H54 (cell line): ENCODE measurements at places on chromosomes 16 and 17.
A peak's percentile ranks its signal among the peaks of the same experiment; 100 is the strongest.

DNA sequence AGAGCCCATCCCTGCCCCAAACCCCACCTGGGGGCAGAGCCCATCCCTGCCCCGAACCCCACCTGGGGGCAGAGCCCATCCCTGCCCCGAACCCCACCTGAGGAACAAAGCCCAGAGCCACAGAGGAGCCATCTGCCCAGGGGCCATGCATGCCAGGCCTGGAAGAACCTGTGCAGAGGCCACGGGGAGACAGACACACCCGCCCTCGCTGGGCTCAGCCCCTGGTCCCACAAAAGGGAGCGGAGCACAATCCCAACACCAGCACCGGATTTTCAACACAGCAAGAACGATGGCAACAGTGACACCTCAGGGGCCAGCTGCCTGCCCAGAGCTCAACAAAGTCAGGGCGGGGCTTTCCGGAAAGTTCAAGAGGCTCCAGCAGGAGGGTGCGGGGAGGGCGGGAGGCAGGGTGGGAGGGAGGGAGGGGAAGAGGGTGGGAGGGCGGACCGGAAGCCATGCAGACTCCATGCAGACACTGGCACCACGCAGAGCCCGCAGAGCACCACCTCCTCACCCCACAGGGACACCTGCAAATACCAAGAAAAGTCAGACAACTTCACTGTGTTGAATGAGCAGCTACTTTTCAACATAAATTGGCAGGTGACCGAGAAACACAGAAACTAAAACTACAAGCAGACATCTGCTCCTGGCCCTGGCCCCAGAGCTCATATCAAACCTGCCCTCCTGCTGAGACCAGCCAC is 27.9 kb upstream of the C16orf95 start:
- DNase-seq = no peak

- no peak for DNase-seq
Measured at GRCh38 chr16:9054460-9054859, 37.0 kb upstream of the HAPSTR1 start.

GRCh38 chr16:87304951-87305350 is 12.2 kb downstream of the C16orf95 start:
- no peak for DNase-seq

- DNase-seq = no peak
Measured at GRCh38 chr16:48834576-48834975, 224.6 kb upstream of the N4BP1 start.

GRCh38 chr16:57128771-57129389 is 36.5 kb downstream of the CPNE2 start:
- DNase-seq = no peak

GRCh38 chr17:78342449-78343186 is 17.3 kb downstream of the SOCS3 start:
- peak; percentile 86 for DNase-seq

DNA sequence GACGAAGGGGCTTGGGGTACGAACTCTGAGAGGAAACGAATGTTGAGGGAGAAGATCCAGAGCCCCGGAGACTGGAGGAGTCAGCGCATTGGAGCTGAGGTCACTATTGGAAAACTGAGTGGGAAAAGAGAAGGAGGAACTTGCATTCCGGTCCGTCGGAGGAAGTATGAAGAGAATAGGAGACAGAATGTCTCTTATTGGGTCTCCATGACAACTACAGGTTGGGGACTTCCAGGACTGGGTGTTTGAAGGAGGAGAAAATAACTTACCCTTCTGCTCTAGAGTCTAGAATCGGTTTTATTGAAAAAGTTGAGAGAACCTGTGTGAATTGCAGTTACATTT is 537 bp downstream of the GOSR1 start:
- DNase-seq = no peak

GRCh38 chr16:82878466-82878865 is 251.7 kb downstream of the CDH13 start:
- DNase-seq = no peak

- no peak for DNase-seq
Measured at GRCh38 chr17:17837966-17838962, 1.5 kb upstream of the SREBF1 start.

- no peak for DNase-seq
Measured at GRCh38 chr16:17227278-17227677, 243.5 kb downstream of the XYLT1 start.

GRCh38 chr16:81552743-81553079 is 108.1 kb downstream of the CMIP start:
- DNase-seq = no peak

DNA sequence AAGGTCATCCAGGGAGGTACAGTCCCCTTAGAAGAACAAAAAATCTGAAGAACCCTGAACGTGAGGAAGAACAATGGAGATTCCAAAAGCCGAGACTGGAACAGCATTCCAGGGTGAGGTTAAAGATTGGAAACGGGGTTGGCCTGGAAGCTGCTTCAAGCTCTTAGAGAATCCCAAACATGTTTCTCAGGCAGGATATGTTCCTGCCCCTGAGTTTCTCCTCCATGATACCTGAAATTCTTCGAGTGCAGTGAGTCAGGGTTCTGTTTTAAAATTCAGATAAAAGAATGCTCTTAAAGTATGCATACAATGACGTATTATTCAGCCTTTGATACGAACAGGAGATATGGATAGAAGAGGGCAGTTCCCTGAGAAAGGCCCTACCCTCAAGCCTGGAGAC is 293.1 kb downstream of the HS3ST3B1 start:
- DNase-seq = no peak

GRCh38 chr17:77107506-77108433 is 33.0 kb upstream of the SEC14L1 start:
- no peak for DNase-seq

GRCh38 chr17:59897090-59897489 is 4.2 kb downstream of the RPS6KB1 start:
- DNase-seq = no peak

DNA sequence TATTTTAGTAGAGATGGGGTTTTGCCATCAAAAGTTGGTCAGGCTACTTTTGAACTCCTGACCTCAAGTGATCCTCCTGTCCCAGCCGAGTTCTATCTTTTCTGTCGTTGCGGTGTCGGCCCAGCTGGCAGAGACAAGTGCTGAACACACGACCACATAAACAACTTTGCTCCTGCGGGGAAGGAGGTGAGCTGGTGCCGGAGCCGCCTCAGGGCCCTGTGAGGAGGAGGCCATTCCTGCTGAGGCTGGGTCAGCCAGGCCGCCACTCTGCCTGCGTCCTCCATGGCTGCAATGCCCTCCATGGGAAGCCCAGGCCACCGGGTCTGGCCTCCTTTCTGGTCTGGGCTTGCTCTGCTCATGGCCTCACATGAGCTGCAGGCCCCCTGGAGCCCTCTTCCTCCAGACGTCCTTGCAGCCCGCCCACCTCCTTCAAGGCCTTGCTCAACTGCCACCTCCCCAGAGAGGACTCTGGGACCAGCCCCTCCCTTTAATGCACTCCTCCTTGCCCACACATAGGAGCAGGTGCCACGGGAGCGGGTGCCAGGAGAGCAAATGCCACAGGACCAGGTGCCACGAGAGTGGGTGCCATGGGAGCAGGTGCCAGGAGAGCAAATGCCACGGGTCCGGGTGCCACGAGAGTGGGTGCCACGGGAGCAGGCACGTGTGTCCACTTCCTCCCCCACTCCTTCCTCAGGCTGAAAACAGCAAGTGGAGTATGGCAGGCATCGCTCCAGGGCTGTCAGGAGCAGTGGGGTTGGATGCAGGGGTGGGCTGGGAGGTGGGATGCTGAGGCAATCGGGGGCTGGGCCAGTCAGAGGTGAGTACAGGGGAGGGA is 28.4 kb upstream of the CBFA2T3 start:
- no peak for DNase-seq

DNA sequence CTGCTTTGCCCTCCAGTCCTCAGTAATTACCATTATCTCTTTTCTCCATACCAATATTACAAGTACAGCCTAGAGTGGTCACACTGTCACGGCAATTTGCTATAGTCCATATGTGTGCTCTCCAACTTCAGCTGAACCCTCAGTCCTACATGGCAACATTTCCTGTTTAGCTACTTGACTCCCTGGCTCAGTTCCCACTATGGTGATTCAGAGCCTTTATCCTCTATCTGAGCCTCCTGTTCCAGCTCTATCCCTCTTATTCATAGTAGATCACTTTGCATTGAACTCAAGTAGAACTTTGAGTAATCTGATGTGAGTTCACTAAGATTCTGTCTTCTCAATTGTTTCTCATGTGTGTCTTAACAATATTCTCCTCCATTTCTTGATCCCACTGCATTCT is 43.7 kb upstream of the GOSR1 start:
- peak; percentile 14 for DNase-seq

DNA sequence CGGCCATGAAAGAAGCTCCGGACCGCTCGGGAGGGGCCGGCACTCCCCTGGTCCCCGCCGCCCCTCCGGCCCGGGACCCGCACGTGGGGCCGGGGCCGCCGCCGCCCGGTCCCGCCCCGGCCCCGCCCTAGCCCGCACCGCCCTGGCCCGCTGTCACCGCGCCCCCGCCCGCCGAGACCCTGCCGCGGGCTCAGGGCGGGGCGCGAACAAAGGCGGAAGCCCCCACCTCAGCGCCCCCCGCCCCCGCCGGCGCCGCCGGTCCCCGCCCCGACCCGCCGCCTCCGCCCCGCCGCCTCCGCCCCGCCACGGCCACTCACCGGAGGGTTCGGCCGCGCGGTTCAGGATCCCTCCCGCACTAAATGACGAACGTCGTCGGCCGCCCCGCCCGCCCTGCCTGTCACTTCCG is at the start of gene ARHGDIA:
ARHGDIA (minus strand) TSS at position 357 of the 406 bp plus-strand sequence. CDS start 1,407 bp downstream, outside the sequence.
- no peak for DNase-seq

- no peak for DNase-seq
Measured at GRCh38 chr17:40490289-40490853, 11.1 kb downstream of the TNS4 start.

- no peak for DNase-seq
Measured at GRCh38 chr17:74097450-74098135, 105.9 kb upstream of the RPL38 start.

DNA sequence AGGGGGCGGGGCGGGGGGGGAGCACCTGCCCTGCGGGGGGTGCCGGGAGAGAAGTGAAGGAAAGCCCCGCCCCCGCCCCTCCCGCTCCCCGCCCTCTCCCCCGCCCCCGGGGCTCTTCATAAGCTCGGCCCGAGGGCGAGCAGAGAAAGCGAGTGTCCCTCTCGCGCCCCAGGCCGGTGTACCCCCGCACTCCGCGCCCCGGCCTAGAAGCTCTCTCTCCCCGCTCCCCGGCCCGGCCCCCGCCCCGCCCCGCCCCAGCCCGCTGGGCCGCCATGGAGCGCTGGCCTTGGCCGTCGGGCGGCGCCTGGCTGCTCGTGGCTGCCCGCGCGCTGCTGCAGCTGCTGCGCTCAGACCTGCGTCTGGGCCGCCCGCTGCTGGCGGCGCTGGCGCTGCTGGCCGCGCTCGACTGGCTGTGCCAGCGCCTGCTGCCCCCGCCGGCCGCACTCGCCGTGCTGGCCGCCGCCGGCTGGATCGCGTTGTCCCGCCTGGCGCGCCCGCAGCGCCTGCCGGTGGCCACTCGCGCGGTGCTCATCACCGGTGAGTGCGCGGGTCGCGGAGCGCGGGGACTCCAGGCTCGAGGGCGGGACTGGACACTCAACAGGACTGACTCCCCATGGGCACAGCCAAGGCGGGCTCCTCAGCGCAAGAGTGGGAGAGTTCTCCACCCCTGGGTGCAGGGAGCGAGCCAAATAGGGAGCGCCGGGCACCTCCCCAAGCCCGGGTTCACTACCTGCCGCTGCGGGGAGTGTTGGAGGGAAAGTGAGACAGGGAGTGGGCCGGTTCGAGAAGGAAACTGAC is at the start of gene HSD11B2:
HSD11B2 (plus strand) TSS at position 145 of the 798 bp plus-strand sequence; CDS start at position 273, 128 bp downstream.
- peak; percentile 52 for DNase-seq

DNA sequence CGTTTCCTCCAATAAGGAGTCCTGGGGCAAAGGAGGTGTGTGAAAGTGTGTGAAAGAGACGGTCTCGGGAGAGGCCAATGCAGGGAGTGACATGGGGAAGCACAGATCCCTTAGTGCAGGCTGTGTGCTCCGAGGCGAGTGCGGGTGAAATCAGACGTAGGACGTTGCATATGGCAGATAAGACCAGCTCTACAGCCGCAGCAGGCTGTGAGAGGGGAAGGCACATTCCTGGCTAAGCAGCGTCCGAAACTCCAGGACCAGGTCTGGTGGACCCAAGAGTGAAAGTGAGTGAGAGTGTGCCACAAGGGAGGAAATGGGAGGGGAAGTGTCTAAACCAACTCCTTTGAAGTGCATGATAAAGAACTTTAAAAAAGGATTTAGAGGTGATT is 11.3 kb downstream of the POLR3K start:
- DNase-seq = no peak

DNA sequence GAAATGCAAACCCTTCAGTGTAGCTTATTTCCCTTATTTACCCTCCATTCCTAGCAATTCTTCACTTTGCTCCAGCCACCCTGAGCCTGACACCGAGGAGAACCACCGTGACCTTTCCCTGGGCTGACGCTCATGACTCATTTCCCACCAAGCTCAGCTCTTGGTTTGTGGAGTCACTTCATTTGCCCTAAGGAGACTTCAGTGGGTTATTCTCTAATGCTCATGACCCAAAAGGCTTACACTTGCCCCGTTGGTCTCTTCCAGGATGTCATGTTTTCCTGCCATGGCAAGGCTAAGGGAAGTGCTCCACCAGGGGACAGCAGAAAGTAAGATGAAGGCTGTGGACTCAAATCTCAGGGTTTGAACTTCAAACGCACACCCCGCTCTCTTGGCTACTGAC is 161.0 kb downstream of the CBLN1 start:
- DNase-seq = no peak

DNA sequence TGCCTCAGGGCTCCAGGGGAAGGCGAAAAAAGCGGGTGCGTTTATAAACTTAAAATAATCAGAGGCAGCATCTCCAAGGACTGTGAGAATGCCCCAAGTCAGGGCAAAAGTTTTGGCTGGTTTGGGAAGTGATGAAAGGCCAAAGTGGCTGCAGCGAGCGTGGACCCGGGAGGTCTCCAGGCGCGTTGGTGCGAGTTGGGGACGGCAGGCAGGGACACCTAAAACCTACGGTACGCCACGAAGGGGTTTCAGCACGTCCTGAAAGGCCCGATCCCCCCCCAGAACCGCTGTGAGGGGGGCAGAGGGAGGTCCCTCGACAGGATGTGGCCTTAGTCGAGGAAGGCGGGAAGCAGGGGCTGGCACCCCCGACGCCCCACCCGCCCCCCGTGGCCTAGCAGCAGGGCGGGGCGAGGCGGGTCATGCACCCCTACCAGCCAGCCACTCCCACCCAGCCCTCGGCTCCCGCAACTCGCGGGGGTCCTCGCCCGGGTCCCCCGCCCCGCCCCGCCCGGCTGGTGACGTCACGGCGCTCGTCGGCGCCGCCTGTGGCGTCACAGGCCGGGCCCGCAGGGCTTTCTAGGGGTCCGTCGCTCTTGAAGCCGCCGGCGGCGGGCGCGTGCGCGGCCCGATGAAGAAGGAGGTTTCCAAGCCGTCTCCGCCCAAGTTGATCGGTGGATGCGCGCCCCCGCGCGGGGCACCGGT is at the start of gene MYCBPAP:
MYCBPAP (plus strand) TSS at position 569 of the 702 bp plus-strand sequence. CDS start 236 bp downstream, outside the sequence.
- no peak for DNase-seq

DNA sequence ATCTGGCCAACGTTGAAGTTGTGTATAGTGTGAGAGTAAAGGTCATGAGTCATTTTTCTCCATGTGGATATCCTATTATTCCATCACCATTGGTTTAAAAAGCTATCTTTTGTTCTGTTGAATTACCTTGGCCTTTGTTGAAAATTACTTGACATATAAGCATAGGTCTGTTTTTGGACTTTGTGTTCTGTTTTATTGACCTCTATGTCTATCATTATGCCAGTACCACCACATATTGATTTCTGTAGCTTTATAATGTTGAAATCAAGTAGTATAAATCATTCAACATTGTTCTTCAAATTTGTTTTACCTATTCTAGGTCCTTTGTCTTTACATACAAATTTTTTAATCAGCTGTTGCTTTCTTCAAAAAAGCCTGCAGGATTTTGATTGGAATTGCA is 58.5 kb downstream of the NLK start:
- no peak for DNase-seq

GRCh38 chr16:50884066-50884860 is 142.4 kb downstream of the CYLD start:
- DNase-seq = peak; percentile 40
